HAP-1 (cell line): ENCODE measurements at places on chromosomes 5 and 9.
A peak's percentile ranks its signal among the peaks of the same experiment; 100 is the strongest.

DNA sequence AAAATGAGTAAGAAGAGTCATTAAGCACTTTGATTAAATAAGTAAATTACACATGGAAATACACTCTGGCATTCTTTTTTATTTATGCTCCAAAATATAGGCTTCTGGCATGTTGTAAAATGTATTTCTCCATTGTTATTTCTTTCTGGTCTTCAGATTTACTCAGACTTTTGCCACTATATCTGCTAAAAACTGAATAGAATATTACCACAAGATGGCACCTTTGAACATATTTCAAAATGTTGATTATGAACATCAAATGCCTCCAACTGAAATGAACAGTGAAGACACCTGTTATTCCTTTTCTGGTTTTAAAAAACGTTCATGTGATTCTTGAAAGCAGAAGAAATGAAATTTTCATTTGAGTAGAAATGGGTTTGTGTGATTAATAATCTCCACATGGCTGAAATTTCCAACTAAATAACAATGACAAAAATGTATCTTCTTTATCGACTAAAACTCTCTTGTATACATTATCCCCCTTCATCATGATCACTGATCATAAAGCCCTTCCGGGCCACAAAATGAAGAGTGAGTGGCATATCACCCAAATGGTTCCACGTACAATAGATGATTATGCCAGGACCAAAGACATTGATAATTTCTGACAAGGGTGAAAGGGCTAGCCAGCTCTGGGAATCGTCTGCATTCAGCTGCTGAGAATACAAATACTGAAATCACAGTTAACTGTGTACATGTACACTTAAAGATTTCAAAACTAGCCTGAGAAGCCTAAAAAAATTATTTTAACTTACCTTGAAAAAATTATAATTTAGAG lies 23.8 kb downstream of the TYRP1 start:
- no peak for DNase-seq

DNA sequence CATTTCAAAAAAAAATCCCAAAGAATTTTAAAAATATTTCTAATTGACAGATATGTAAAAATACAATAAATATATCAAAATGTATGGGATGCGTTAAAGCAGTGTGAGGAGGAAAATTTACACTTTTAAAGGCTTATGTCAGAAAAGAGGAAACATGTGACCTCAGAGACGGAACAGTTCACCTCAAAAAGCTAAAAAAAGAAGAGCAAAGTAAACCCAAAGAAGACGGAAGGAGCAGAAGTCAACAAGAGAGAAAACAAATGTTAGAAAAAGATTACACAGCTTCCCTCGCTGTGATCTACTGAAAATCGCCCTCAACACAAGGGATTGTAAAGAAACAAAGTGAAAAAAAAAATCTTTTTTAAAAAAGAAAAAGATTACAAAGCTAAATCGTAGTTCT lies 186.9 kb downstream of the AUH start:
- no peak for DNase-seq

- no peak for DNase-seq
These were observed 29.7 kb downstream of the GPR21 start for GRCh38 chr9:123063177-123063598.

GRCh38 chr5:11139217-11139865 lies 378.3 kb upstream of the DAP start:
- no peak for DNase-seq

GRCh38 chr5:72458407-72458806 lies 48.8 kb downstream of the ZNF366 start:
- no peak for DNase-seq

DNA sequence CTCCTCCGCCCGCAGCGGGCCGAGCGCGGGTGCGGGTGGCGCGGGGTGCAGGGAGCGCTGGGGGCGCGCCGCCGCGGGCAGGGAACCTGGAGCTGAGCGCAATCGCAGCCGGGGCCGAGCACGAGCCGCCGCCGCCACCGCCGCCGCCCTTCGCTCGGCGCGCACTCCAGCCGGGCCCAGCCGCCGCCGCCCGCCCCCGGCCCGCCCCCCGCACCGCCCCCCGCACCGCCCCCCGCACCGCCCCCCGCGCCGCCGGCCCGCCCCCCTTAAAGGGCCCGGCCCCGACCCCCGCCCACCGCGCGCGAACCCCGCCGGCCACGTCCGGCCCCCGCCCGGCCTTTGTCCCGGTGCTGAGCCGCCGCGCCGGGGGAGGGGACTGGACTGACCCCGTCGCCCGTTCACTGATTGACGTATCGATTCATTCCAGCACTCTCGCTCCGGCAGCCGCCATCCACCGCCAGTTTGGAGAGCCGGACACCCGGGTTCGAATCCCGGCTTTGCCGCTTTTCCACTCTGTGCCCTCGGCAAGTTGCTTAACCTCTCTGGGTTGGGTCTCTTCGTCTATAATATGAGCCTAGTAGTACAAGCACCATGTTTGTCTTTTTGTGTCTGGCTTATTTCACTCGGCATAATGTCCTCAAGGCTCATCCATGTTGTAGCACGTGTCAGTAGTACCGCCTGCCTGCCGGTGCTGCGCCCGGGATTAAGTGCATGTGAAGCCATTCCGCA lies at the start of gene SH3PXD2B:
Gene SH3PXD2B, minus strand, starts transcription at position 168 of the 729 bp plus-strand sequence. CDS start 173 bp downstream, outside the sequence.
- DNase-seq: peak; percentile 67

DNA sequence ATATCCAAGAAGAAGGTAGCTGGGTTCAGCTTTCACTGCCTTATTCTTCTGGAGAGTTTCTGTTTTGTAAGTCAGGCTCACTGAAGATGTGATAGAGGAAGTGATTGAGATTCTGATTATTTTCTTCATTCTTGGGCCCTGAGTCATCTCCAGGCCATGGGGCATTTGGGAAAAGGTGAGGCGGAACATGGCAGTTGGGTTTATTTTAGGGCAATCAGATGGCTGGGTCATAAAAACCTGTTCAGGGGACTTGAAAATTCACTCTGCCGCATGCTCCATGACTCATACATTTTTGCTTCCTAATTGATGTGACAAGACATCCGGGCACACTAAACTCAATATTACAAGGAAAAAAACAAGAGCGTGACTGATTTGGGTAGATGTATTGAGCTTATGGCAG lies 265.7 kb upstream of the KLF4 start:
- no peak for DNase-seq

DNA sequence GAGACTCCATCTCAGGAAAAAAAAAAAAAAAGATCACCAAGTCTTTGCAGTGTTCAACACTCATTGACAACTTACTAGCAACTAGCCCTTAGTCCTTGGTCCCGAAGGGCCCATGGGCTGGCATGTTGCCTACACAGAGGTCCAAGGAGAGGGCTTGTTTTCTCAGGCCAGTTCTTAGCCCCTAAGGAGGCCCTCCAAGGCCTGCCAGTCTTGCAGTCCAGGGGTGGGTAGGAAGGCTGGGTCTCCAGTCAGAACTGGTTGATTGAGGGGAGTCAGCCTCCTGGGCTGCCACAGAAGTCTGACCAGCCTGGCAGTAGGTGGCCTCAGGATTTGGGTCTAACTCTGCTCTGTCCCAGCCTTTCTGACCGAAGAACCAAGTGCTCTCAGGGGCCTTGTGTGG lies 32.7 kb downstream of the IER5L start:
- DNase-seq: no peak

DNA sequence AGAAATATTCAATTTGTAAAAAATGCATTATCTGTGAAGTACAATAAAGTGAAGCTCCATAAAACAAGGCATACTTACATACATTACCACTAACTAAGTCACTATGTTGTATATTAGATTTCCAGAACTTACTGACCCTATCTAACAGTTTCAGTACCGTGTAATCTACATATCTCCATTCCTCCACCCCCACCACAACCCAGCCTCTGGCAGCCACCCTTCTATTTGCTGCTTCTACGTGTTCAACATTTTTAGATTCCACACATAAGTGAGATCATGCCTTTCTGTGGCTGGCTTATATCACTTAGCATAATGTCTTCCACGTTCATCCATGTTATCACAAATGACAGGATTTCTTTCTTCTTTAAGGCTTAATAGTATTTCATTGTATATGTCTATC lies 15.1 kb upstream of the HSDL2 start:
- no peak for DNase-seq

DNA sequence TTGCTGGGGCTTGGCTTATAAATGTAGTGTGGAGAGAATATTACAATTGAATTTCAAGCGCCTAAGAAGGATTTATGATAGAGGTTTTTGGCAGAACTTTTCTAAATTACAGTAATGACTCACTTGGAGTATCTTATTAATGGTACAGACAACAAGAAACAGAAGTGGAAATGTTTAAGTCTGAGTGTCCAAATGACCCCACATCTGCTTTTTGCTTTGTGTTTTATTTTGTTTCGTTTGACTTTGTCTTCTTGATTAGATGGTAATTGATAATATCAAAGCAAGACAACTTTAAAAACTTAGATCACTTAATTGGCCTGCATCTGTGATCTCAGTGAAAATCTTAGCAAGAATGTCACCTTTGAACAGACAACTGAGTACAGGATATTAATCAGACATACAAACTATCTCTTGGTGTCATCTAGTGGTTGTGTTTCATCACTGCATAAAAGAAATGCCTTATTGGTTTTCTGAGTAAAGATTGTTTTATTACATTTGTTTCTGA lies 577.4 kb downstream of the ISL1 start:
- DNase-seq: peak; percentile 37

DNA sequence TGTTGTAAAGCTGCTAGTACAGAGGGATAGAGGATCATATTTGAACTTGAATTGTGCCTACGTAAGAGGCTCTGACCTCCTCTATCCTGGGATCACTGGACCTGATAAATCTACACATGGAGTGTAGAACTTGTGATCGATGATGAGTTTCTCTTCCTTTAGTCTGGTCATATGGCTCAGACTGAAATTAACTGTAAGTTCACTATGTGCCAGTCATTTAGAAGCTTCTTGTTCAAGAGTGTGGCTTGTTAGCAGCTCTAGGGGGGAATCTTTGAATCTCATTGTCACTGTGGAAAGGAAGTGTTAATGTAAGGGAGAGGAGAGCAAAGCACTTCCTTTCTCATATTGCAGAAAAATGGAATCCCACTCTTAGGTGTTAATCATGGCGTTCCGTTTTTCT lies 12.1 kb downstream of the ZBTB34 start:
- no peak for DNase-seq

DNA sequence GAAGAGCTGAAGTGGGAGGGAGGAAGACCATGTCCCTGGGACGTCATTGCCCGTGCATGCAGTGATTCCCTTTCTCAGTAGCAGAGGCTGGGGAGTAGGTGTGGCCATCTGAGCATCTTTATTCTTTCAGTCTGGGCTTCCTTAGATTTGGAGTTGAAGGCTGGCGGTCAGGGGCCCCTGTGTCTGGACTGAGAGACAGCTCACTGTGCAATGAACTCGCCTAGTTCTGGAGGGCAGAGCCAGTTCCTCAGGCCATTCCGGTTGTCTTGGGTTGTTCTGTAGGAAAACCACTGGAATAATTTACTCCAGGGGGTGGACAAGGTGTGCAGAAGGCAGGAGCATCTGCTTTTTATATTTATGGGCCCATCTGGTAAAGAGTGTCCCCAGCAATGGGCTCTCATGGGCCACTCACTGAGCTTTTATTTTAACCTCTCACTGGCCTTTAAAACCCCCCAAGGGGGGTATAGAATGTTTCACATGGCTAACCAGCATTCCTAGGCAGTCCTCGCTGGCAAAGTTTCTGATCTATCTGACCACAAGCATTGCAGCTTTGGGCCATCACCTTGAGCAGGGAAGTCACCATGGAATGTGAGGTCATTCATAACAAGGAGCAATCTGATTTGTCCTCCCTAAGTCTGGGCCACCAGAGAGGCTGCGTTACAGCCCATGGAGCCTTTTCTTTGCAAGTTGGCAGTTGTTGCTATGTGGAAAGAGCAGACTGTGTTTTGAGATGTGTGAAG lies 9.2 kb downstream of the STC2 start:
- no peak for DNase-seq

DNA sequence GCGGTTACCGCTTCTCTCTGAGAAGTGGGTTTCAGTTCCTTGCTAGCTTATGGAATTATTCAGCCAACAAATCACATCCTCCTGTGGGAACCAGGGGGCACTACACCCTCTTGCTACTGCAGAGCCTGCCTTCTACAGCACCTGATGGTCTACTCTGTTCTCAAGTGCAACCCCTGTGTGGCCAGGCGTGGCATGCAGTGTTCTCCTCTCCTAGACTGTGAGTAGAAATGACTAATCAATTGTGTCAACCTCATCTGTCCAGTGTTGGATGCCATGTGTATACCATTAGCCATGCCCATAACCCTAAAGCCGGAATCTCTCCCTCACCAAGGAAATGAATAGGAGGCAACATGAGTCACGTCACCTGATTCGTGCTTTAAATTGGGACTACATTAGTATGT lies 117.2 kb upstream of the LIFR start:
- no peak for DNase-seq

- no peak for DNase-seq
These were observed 39.1 kb downstream of the CTNNA1 start for GRCh38 chr5:138792195-138792790.

DNA sequence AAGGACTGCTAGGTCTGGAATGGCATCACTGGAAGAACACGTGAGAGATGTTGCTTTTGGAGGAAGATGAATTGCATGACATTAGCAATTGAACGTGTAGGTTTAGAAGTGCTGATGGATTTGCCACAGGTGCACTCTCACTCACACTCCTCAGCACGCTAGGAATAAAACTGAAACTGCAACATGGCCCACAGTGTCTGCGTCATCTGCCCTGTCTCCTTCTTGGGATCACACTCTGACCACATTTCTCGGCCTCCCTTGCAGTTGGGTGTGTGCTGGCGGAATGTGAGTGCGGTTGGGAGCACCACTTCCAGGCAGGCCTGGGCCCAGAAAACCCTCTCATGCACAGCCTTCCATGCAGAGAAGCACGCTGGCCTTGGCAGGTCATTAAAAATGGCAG lies 152.8 kb upstream of the LHFPL2 start:
- DNase-seq: no peak

GRCh38 chr5:140875085-140876065 lies at the start of gene PCDHA12:
Gene PCDHA12 (plus strand): TSS chr5:140875308. CDS start chr5:140875473, 165 bp downstream.
- DNase-seq: no peak

DNA sequence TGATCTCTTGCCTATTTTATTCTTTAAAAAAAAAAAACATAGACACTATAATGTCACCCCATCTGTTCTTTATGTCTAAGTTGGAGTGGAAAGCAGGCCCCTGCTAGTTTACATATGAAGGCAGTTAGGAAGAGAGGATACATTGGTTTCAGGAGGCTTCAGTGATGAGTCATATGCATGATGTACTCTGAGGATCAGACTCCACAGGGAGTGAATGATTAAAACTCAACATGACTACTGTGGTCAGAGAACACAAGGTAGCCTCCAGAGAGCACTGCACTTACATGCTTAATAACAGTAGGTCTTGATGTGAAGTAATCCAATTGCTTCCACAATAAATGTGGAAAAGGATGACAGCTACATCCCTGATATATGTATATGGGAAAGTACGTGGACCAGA lies 22.7 kb upstream of the FSTL4 start:
- DNase-seq: no peak
